ENCODE measurements at places on chromosomes 3 and 15. TPM values are rescaled to one million over a fixed set of nuclear protein-coding genes. Genes with fewer than 3 reads are reported as not detected.

STAC gene
- total RNA-seq = 31.0 TPM

DNASE1L3 gene
- not detected for total RNA-seq

SH3GL3 gene
- total RNA-seq = 0.38 TPM

NDUFB5 gene
- 54.3 TPM for total RNA-seq

SPATA12 gene
- total RNA-seq = 0.13 TPM

HHLA2 gene
- total RNA-seq = not detected

MTFMT gene
- total RNA-seq = 18.4 TPM

IGDCC3 gene
- total RNA-seq = not detected

SPINT1 gene
- 128 TPM for total RNA-seq

OR5K2 gene
- not detected for total RNA-seq

KCNMB2 gene
- 0.13 TPM for total RNA-seq

MOBP gene
- not detected for total RNA-seq

ROBO1 gene
- total RNA-seq = 63.5 TPM

TEX55 gene
- not detected for total RNA-seq

IMPG2 gene
- 0.16 TPM for total RNA-seq

CFAP44 gene
- 0.16 TPM for total RNA-seq

RASGRF1 gene
- total RNA-seq = 0.38 TPM

PIK3R4 gene
- 26.5 TPM for total RNA-seq

SAMD7 gene
- not detected for total RNA-seq

PIGZ gene
- total RNA-seq = 0.98 TPM

DPP8 gene
- total RNA-seq = 19.6 TPM

SRPRB gene
- total RNA-seq = 27.3 TPM

SCG3 gene
- not detected for total RNA-seq
